ENCODE measurements at places on chromosomes 6 and 20.

- no peak for DNase-seq
Measured at GRCh38 chr20:49387581-49387939, 94.9 kb downstream of the KCNB1 start.

DNA sequence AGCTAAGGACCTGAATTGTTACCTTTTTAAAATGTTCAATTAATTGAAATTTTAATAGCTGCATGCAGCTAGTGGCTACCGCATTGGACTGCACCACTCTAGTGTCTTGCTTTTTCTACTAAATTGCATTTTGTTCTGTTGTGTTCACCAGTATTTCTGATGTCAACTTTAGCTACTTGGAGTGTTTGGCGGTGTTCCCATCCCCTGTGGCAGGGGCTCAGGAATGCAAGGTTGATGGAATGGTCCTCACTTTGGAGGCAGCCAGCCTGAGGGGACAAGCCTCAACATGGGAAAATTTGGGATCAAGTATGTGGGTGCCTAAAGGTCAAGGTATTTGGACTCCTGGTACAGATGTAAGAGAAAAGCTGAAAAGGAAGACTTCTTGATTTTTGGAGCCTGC lies 230.1 kb upstream of the PRND start:
- no peak for DNase-seq

GRCh38 chr20:50290808-50291207 lies 100.2 kb downstream of the CEBPB start:
- DNase-seq, result no peak

- DNase-seq, result no peak
Measured at GRCh38 chr20:24718696-24719095, 230.4 kb upstream of the CST7 start.

DNA sequence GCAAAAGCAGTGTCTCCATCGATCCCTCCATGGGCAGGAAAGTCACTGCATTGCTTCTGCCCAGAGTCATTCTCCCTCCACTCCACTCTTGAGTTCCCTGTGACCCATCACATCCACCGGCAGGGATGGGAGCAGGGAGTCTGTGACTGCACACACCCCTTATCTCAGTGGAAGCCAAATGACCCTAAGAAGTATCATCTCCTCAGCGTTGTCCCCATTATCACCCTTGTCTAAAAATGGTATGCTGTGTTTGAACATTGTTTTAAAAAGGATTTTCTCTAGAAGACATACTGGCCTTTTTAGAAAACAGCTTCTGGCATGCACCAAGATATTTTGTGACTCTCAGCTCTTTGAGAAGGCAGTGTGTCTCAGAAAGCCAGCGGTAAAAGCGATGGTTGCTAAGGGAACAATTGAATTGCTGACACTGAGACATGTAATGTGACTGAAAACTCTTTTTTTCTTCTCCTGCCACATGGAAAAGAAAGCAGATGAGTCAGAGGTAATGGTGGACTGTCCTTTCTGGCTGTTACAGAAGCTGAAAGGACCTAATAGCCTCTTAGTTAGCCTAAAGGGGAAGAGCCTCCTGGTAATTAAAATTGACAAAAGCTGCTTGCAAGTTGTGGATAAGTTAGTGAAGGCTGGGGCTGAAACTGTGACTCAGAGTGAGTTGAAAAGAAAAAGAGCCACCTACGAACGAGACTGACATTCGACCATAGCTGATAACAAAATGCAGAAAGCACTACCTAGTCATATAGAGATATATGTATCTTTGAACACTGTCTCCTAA lies 120.5 kb downstream of the MAP3K7 start:
- no peak for DNase-seq

DNA sequence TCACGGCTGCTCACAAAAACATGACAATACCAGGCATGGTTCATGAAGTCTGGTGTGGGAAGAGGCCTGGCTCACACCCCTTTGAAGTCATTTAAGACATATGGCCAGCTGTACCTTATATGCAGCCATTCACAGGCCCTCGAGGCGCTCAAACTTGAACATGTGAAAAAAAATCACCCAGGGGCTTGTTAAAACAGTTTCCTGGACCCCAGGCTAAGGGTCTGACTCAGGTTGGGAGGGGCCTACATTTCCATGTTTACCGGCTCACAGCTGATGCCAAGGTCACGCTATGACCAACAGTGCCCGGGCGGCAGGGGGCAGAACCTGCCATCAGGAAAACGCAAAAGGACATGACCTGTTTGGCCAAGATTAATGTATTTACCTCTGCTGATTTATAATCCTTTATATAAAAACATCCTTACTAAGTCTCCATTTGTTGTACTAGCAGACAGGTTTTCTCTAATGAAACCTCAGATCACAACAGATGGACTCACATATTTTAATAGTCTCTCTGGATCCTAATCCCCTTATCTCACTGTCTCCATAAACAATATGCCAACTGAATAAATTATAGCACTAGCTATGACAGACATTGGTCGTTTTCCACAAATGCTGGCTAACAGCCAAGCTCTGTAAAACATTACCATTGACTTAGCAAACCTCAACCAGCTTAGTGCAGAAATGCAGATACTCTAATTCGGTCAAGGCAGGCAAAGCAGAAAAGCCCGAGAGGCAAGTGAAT lies 19.9 kb downstream of the EZR start:
- no peak for DNase-seq

- no peak for DNase-seq
Measured at GRCh38 chr20:62062661-62063314, 2.9 kb downstream of the TAF4 start.

DNA sequence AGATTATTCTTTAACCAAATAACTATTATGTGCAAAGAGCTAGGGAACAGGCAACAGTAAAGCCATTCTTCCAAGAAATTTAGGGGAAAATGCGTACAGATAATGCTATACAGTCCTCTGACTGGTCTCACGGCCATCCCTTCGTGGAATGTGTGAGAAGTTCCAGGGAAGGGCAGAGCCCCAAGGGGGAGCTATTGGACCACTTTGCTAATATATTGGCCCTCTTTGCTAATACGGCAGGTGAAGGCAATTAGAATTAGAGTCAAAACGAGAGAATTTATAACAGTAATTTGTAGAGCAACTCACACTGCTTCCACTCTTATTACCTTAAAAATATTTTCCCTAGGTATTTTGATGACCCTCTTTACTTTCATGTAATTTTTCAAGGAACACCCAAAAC lies 140.4 kb downstream of the IMPG1 start:
- no peak for DNase-seq

DNA sequence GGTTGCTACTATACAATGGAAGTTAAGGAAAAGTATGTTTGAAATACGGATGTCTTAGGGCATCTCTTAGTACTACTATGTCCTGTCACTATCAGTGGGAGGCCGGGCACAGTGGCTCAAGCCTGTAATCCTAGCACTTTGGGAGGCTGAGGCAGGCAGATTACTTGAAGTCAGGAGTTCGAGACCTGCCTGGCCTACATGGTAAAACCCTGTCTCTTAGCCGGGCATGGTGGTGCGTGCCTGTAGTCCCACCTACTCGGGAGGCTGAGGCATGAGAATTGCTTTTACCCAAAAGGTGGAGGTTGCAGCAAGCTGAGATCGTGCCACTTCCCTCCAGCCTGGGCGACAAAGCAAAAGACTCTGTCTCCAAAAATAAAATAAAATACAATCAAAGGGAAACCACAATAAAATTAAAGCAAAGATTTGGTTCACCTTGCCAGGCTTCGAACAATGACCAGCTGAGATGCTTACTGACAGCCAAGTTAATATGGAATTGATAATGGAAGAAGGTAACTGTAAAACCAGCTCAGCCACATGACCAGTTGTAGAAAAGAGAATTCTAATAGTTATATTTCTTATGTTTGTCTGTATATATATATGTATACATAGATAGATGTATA lies 6.5 kb downstream of the CD24 start:
- DNase-seq, result no peak

GRCh38 chr6:69795469-69796072 lies 1.2 kb downstream of the LMBRD1 start:
- no peak for DNase-seq

DNA sequence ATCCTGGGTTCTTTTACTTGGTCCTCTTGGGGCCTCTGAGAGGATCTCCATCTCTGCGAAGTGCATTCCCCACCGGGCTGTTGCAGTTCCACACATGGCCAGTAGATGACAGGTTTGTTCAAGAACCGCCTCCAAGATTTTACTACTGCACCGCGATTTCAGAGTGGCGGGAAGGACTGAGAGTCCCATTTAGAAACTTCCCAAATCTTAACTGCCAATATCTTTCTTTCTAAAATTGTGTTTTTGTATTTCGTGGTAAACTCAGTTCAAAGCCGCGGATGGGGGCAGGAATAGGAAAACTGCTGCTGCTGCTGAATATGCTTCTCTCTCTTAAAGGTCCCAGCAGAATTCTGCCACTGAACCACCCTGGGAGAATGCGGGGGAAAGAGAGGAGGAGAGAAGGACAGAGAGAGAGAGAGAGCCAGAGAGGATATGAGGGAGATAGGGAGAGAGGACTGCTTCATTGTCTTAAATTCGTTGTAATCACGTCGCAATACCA lies 8.6 kb upstream of the BTNL2 start:
- DNase-seq, result peak; percentile 11

GRCh38 chr20:48910347-48910781 lies 11.1 kb upstream of the ARFGEF2 start:
- DNase-seq, result no peak

GRCh38 chr20:60806354-60806753 lies 445.7 kb upstream of the CDH4 start:
- no peak for DNase-seq

DNA sequence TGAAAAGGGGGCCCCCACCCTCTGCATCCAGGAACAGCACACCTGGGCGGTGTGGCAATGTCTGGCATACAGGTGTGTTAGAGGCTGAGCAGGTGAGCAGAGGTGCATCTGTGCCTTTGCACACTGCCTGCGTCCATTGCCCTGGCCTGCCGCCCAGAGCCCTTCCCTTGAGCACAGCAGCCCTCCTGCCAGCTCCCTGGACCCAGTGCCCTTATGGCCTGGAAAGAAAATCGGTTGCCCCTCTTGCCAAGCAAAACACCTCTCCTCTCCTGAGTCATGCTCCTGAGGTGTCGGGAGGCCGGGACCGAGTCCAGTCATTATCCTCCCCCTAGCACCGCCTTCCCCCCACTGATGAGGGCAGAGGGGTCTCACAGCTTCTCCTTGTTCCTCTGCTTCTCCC lies 259.9 kb downstream of the SMOC2 start:
- no peak for DNase-seq

GRCh38 chr6:159467473-159468041 lies 225.5 kb downstream of the SOD2 start:
- DNase-seq, result no peak

DNA sequence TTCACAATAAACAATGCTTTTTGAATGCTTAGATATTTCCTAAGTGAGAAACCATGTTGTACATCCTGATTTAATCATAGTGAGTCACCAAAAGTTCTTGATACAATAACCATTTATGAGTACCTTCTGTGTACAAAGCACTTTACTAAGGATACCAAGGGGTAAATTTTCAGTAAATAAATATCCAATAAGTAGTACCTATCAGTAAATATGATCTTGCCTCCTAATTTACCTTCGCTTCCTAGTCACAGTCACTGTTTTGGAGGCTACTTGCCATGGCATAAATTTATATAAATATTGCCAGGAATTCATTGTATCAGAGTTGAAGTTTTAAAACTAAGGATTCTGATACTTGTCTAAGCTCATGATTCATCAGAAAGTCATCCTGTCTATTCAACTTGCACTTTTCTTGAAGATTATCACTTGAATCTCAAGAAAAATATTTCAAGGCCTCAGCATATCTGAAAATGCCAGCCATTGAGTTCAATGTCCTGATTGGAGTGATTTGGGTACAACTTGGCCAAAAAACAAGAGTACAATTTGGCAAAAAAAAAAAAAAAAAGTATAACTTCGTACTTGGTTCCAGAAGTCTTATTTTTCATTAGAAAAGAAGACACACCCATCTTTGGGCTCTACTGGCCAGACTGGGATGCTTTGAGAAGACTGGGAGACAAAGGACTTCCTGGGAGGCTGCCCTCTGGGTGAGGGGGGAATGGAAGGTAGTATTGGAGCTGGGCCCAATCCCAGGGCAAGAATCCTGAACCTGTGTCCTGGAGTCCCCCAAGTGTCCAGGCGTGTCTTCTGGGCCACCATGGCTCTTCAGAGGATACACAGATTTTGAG lies 32.8 kb downstream of the RAB22A start:
- no peak for DNase-seq

- no peak for DNase-seq
Measured at GRCh38 chr6:44451803-44452695, 64.5 kb downstream of the CDC5L start.
